RCC 7860 (cell line): ENCODE measurements at places on chromosomes 13 and 19.

- DNase-seq: no peak
These were observed 34.8 kb downstream of the IL12RB1 start for GRCh38 chr19:18051887-18052286.

DNA sequence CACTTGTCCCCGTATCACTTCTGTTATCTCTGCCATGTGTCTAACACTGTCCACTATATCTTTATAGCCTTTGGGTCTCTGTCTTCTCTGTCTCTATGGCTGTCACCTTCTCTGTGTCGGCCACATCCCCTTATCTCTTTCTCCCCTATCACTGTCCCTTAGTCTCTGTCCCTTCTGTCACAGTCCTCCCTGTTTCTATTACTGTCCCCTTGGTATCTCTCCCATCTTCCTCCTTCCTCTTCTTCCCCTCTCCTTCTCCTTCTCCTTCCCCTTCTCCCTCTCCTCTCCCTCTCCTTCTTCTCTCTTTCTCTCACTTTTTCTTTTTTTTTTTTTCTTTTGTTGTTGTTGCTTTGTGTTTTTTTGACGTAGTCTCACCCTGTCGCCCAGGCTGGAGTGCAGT, 34.7 kb upstream of the LRRC4B start:
- DNase-seq: no peak

GRCh38 chr19:14603990-14604387, 21.1 kb downstream of the CLEC17A start:
- no peak for DNase-seq

DNA sequence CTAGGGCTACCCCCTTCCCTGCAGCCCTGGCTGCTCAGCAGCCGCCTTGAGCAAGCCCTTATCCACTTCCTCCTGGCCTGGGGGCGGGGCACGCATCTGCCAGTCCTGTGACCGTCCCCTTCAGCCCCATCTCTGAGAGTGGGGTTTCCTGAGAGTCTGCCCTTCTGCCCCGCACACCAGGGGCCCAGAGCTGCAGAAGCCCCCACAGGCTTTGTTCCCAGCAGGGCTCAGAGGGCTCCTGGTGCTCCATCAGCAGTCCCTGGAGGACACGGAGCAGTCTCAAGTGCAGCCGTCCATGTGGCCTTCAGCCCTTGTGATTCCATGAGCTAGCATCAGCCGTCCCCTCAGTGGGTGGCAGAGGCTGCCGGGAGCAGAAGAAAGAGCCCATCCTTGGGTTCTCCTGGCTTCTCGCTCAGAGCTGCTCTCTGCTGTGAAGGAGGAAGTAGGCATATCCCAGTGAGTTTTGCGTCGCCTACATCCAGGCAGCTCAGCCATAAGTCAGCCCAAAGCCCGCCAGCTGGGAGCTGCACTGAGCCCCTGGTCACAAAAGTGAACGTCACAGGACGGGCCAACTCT, 16.3 kb downstream of the MYO9B start:
- DNase-seq: no peak

DNA sequence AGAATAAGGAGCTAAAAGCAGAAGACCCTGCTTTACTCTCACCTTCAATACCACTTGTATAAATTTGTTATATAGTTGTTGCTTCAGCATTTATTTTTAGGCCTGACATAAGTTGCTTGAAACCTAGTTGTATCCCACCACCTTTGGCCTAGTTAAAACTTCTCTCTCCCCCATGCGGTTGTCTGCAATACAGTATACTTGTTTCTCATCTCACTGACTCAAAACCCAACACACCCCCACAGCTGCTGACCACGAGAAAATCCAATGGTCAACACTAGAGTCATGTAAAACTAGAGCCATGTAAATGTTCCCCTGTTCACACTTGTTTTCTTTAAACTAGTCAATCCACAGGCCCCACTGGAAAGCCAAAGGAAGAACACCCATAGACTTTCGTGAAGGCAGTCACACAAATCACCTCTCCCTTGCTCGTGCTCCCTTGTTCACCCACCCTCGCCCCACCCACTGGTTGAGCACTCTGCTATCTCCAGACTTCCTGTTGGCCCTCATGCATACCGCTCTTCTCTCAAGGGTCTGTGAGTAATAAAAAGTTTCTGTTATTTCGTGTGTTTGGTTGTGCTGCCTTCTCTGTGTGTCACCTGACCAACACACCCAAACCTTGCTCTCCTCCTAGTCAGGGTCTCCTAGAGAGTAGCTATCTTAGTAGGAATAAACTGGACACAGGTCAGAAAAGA, 12.9 kb upstream of the CCDC169 start:
- DNase-seq: no peak

GRCh38 chr19:6035026-6035425, 57.1 kb upstream of the RANBP3 start:
- DNase-seq: no peak

DNA sequence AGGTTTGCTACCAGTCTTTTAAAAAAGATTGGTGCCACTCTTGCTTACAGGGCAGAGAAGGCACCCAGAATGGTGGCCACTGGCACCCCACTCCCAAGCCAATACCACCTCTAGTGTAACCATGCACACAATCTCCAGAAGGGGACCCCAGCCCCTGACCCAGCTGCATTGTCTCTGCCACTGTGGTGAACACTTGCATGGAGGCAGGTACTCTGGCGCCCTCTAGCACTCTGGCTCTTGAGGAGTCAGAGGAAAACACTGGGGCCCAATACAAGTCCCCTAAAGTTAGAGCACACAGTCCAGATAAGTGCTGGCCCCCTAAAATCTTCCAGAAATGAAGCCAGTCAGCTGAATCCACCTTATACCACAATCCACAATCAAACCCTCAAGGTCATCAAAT, 6.0 kb downstream of the ERVV-1 start:
- no peak for DNase-seq

- DNase-seq: peak; percentile 19
These were observed 511.5 kb downstream of the UQCRFS1 start for GRCh38 chr19:28701491-28701890.

DNA sequence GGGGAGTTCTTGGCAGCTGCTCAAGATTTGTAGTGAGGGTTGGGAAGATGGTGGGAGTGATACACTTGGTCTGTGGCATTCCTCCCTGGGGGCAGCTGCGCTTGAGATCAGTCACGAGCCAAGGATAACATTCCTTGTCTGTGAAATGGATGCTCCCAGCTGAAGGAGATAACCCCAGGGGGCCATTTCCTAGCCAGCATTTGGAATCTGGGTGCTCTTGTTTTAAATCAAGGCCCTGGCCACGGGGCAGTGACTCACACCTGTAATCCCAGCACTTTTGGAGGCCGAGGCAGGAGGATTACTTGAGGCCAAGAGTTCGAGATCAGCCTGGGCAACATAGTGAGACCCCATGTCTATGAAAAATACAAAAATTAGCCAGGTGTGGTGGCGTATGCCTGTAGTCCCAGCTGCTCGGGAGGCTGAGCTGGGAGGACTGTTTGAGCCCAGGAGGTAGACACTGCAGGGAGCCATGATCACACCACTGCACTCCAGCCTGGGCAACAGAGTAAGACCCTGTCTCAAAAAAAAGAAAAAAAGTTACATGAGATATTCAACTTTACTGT, 4.6 kb downstream of the PKN1 start:
- no peak for DNase-seq

GRCh38 chr13:105984236-105984635, 551.2 kb downstream of the EFNB2 start:
- DNase-seq: no peak

DNA sequence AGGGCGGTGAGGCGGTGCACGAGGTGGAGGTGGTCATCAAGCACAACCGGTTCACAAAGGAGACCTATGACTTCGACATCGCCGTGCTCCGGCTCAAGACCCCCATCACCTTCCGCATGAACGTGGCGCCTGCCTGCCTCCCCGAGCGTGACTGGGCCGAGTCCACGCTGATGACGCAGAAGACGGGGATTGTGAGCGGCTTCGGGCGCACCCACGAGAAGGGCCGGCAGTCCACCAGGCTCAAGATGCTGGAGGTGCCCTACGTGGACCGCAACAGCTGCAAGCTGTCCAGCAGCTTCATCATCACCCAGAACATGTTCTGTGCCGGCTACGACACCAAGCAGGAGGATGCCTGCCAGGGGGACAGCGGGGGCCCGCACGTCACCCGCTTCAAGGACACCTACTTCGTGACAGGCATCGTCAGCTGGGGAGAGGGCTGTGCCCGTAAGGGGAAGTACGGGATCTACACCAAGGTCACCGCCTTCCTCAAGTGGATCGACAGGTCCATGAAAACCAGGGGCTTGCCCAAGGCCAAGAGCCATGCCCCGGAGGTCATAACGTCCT, 9.4 kb upstream of the PROZ start:
- no peak for DNase-seq

DNA sequence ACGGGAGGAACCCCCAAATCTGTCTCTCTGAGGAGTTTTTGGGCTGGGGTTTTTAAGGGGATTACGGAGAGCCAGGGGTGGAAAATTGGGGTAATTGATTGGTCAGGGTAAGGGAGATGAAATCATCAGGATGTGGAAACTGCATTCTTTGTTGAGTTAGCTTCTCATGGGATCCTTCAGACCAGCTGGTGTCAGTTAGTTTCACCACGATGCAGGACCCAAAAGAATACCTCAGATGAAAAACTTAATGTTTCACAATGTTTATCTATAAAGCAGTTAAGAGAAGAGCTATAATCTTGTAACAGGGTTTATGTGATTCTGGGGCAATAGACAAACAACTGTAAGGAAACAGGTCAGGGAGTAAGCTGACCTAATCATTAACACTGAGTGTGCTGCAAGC, 230.8 kb downstream of the POU4F1 start:
- DNase-seq: no peak

DNA sequence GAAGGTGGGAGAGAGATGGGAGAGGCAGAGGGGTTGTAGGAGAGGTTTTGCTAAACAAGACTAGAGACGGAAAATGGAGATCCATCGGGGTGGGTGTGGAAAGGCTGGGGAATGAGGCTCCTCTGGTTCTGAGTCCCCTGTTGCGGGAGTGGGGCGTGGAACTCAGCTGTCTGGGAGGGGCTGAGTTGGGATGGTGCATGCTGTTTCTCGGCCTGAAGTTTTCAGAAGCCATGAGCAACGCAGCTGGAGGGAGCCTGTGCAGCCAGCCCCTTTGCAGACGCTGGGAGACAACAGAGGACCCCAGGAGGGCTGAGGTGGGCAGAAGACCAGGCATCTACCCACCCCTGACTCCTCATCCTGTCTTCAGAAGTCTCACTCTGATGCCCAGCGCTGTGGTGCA, 7.4 kb upstream of the GIPR start:
- DNase-seq: no peak

- no peak for DNase-seq
These were observed 1352.5 kb downstream of the UQCRFS1 start for GRCh38 chr19:27860309-27860934.

- no peak for DNase-seq
These were observed 78.7 kb upstream of the GPR183 start for GRCh38 chr13:99385940-99386339.

GRCh38 chr19:54387991-54388801, 23.5 kb upstream of the LAIR1 start:
- no peak for DNase-seq

DNA sequence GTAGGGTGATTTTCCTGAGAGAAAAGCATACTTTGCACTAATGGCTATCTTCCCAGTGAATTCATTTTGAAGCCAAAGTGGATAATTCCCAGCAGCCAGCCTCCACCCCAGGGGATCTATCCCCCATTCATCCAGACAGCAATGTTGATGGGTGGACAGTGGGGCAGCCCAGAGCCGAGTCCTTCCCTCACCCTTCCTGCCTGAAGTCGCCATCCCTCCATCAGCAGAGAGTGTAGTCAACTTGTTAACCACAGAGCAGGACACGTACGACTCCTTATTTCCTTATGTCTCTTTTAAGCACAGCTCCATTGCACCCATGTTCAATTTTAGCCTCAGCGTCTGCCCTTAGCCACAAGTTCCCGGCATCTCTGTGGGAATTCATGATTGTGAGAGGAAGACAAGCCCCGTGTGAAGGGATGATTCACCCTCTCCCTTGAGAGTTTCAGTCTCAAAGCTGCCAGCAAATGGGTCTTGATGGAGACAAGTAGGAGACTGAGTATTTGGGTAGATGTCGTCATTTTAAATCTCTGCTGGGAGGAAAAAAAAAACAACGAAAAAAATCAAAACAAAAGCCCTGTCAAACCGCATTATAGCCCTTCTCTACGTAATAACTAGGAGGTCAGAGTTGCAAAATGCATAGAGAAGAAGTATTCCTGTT, 58.3 kb upstream of the MEDAG start:
- DNase-seq: peak; percentile 70

- DNase-seq: peak; percentile 52
These were observed 18.5 kb downstream of the CYP2A6 start for GRCh38 chr19:40831502-40832430.

GRCh38 chr13:46170687-46171086, 11.3 kb downstream of the LCP1 start:
- no peak for DNase-seq

GRCh38 chr13:49567491-49567890, 17.9 kb downstream of the RCBTB1 start:
- no peak for DNase-seq

- no peak for DNase-seq
These were observed 1.4 kb upstream of the KCNN1 start for GRCh38 chr19:17965370-17966128.

- DNase-seq: no peak
These were observed 534.1 kb downstream of the PCDH17 start for GRCh38 chr13:58165617-58166016.

- no peak for DNase-seq
These were observed 5.1 kb downstream of the GAMT start for GRCh38 chr19:1396019-1396767.

GRCh38 chr13:90934741-90935140, 412.7 kb upstream of the MIR17HG start:
- DNase-seq: no peak

DNA sequence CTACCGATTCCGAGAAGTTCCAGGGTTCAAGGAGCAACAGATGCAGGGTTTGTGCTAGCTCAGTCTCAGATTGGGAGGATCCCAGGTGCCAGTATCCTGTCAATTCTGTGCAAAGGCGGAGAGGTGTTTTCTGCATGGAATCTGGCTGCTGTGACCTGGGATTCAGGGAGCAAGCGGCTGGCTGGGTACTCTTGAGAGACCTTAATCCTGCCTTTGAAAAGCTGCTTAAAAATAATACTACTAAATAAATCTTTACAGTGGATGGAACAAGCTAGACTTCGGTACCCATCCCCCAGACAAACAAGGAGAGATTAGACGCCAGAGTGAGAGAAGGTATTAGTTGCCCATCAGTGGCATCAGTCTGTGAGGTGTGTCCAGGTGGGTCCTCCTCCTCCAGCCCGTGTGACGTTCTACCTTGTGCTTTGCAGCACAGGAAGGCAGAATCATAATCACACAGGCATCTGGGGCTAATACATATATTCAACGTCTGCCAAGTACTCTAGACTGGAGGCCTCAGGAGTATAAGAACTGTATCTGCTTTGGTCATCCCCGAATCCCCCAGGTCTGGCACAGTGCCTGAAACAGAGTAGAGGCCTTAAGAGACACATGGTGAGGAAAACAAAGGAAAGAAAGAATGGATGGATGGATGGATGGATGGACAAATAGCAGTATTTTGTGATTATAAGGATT, 230.6 kb downstream of the ZNF536 start:
- DNase-seq: no peak

DNA sequence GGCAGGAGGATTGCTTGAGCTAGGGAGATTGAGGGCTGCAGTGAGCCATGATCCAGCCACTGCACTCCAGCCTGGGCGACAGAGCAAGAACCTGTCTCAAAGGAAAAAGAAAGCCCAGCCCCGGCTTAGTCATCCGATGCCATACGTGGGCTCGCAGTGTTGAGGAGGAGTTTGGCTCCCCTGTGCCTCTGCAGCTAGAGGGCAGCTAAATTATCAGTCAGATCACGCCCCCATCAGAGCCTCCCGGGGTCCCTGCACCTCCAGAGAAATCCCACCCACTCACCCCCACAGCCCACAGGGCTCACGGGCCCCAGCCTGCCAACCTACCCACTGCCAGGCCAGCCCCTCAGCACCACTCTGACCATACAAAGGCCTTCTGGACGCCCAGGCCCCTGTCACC, 27.6 kb downstream of the MAU2 start:
- DNase-seq: no peak
